Stimulated activated CD4-positive, alpha-beta T cell treated with anti-CD3 and anti-CD28 coated beads, Interleukin-12 subunit alpha, Interleukin-12 subunit beta, amount 100 ng/mL, for 24 hours (primary cell): ENCODE measurements at places on chromosomes 6 and 20.

DNA sequence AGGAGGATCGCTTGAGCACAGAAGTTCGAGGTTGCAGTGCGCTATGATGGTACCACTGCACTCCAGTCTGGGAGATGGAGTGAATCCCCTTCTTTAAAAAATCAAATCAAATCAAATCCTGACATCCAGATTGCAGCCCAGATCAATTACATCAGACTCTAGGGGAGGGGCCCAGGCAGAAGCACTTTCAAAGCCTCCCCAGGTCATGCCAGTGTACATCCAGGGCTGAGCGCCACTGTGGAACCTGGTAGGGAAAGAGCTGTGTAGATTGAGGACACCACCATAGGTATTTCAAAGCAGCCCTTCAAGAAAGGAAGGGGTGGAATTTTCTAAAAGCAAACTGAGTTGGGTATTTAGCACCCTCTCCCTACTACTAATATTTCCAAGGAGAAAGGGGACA, 89.5 kb downstream of the PRND start:
- no peak for DNase-seq

DNA sequence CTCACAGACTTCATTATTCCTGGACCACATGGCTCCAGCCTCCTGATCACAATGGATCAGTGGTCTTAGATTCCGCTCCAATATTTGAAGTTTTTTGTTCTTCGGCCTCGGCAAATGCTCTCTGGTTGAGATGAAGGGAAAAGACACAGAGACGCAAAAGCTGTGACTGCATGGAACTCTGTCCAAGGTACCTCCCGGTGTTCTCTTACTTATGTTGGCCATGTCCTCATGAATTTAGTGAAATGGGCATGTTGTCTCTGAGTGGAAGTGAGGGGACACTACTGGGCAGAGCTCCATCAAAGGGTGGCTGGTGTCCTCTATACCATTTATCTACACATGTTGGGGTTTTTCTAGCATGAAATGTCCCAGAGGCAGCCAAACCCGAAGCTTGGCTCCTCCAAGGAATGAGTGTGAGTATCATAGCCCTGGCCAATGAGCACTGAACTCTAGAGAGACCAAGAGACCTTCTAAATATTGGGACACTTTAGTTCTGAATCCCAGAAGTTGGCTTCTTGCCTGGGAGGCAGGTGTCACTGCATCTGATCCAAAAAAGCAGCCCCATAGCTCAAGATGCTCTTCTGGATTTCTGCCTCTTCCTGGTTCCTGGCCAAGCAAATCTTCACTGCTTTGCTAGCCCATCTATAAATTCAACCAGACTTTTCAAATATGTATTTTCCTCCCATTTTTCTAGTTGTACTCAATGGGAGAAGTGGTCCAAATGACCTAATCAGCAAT, 34.1 kb downstream of the HLA-G start:
- no peak for DNase-seq

- no peak for DNase-seq
Measured at GRCh38 chr6:71391126-71391525, 102.5 kb downstream of the OGFRL1 start.

- no peak for DNase-seq
Measured at GRCh38 chr6:15487262-15487661, 175.6 kb downstream of the DTNBP1 start.

GRCh38 chr6:105990151-105990550, 96.0 kb upstream of the PRDM1 start:
- DNase-seq: no peak
